LNCaP clone FGC (cell line): ENCODE measurements at places on chromosomes 12 and 14.

- DNase-seq: no peak
These were observed 10.4 kb downstream of the WDR20 start for GRCh38 chr14:102150083-102150482.

- DNase-seq: no peak
These were observed 85.7 kb downstream of the BTG1 start for GRCh38 chr12:92059960-92060359.

GRCh38 chr12:82474181-82474797 is 116.0 kb downstream of the METTL25 start:
- DNase-seq: no peak

- no peak for DNase-seq
These were observed 71.5 kb upstream of the DCD start for GRCh38 chr12:54719691-54720090.

DNA sequence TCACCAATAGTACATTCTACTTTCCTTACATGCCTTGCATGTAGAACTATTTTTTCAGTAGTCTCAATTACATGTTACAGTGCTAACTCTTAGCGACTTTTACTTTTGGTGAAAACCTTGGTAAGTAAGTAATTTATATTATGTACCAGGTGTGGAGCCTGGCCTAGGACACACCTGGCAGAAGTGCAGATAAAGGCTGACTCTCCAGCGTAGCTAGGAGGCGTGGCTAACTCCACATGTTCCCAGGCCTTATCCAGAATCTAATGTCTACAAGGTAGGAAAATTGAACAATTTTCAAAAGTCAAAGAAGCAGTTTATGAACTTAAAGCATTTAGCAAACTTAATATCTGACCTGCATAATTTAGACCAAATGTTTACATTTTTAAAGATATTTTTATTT is 157.4 kb downstream of the DHRS2 start:
- no peak for DNase-seq

GRCh38 chr14:58961045-58961731 is 227.3 kb upstream of the DAAM1 start:
- no peak for DNase-seq

- DNase-seq: no peak
These were observed 32.3 kb upstream of the RNASE1 start for GRCh38 chr14:20834899-20835298.

- no peak for DNase-seq
These were observed 15.8 kb downstream of the KRT7 start for GRCh38 chr12:52248541-52249461.

DNA sequence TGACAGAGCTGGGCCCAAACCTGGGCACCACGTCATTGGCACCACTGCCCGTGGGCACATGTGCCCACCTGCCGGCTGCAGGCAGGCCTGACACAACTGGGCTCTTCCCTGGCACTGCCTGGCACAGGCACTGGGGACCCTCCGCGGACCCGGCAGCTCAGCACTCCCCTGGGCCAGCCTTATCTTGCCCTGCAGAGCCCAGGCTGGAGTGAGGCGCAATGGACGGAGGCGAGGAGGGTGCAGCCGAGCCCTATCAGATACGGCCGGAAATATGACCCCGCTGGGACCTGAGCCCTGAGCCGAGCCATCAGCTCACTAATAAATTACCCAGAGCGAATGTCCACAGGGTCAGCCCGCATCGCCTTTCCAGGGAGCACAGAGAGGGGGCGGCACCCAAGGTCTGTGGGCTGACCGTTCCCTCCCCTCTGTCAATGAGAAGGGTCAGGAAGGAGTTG is 1.7 kb upstream of the C14orf180 start:
- no peak for DNase-seq

DNA sequence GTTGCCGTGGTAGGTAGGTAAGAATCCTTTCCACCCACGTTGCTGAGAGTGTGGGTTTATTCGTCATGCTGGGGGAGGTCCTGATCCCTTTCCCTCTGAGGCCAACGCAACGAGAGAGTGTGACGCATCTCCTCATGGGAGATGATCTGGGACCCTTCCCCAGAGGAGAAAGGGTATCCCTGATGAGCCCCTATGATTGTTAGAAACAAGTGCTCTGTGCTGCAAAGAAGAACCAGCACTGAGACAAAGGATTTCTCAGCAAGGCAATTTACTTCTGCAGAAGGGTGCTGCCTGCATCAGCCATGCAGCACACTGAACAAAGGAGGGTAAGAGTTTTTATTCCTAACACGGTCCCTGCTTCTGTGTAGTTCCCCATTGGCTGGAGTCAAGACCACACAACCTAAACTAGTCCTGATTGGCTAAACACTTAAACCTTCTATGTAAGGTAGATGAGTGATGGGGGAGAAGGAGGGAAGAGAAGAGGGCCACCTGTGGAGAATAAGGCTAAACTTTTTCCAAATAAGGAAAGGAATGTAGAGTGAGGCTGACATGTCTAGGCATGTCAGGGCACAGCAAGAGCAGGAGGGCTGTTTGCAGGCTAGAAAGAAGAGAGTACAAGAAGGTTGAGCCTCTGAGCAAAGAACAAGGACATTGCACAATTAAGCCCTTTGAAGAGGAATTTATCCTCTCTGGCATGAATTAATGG is 21.3 kb downstream of the CLEC2A start:
- DNase-seq: no peak

DNA sequence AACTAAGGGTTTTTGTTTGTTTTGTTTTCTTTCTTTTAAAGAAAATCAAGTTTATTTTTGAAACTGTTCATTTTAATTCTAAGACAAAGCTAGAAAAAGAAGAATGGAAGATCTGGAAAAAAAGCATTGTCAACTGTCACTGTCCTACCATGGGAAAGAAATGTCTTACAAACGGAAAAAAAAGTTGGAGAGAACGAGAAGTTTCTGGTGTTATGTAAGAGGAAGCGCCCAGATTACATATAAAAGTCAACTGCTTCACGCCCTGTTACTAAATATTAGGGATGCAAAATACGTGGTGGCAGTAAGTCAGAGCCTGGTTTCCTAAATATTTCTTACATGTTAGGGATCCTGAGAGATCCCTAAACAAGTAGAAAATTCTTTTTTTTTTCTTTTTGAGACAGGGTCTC is 14.3 kb upstream of the FBXL14 start:
- DNase-seq: no peak

- no peak for DNase-seq
These were observed 26.9 kb downstream of the PRORP start for GRCh38 chr14:35149239-35149638.

GRCh38 chr12:50088577-50089335 is 3.6 kb downstream of the SMARCD1 start:
- no peak for DNase-seq

- DNase-seq: no peak
These were observed 48.0 kb downstream of the SLC6A12 start for GRCh38 chr12:165862-166368.

DNA sequence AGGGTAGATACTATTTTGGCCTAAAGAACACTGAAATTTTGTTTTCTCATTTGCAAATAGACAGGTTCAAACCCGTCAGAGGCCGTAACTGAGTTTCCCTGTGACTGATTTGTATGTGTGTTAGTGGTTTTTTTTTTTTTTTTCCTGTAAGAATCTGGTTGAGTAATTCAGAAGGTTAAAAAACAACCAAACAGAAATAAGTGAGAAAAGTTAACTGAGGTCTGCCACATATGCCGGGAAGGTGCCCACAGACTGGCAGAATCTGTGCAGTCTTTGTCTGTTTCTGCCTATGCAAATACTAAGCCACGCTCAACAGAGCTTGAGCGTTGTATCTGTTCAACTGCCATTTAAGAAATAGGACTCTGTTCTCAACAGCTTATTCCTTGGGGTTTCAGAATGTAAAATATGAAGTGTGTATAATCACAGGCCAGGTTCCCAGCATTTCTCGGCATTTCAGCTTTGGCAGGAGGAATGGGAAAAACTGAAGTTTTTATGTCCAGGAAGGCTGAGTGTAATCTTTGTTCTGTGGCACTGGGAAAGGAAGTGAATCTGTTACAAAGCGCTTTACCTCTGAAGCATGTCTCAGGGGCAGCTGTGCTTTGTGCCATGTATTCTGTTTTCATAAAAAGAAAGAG is 181.9 kb downstream of the PRKCH start:
- DNase-seq: no peak

- DNase-seq: no peak
These were observed 40.9 kb upstream of the RERGL start for GRCh38 chr12:18130851-18131250.

- no peak for DNase-seq
These were observed 38.5 kb downstream of the LTBP2 start for GRCh38 chr14:74573421-74574089.

DNA sequence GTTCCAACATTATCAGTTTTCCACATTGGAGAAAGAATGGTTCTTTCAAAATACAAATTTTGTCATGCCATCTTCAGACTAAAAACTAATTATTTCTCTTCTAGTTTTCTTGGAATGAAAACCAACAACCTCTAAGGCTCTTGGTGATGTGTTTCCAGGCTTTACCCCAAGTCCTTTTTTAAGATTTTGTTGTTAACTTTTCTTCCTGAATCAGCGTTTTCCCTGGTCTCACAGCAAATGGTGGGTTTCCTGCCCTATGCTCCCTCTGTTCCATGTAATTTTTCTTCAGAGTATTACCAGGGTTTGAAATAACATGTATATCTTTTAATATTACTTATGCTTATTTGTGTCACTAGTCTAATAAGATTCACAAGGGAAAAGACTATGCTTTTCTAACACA is 1311.9 kb downstream of the LRFN5 start:
- DNase-seq: no peak

- DNase-seq: no peak
These were observed 491.0 kb downstream of the SNAPC1 start for GRCh38 chr14:62253171-62253570.

- no peak for DNase-seq
These were observed 1.4 kb upstream of the ABCD2 start for GRCh38 chr12:39620659-39621658.

- DNase-seq: no peak
These were observed 93.9 kb downstream of the RPAP3 start for GRCh38 chr12:47611906-47612305.

GRCh38 chr12:124046456-124046740 is 73.4 kb downstream of the ZNF664 start:
- DNase-seq: no peak

DNA sequence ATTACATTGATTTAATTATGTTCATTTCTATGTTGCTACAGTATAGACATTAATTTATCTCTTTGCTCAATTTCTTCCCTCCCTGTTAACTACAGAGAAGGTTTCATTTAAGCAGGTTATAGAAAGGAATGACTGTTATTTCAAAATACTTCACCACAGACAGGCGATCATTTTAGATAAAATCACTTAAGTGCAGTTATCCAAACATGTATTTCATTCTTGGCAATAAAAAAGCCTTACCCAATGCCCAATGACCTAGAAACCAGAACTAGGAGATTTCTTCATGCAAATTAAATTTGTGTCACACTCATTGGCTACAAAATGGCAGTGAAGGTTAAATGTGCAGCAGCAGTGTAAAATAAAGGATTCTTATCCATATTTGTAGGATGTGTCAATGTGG is 266.4 kb downstream of the KCNH5 start:
- DNase-seq: no peak

- DNase-seq: no peak
These were observed 25.2 kb downstream of the SSH1 start for GRCh38 chr12:108832208-108832607.

GRCh38 chr12:64147011-64147631 is 75.0 kb downstream of the KICS2 start:
- no peak for DNase-seq

- DNase-seq: no peak
These were observed 33.8 kb downstream of the PLEKHG7 start for GRCh38 chr12:92736605-92737004.

- no peak for DNase-seq
These were observed 250.2 kb upstream of the GRIP1 start for GRCh38 chr12:66929121-66929520.

DNA sequence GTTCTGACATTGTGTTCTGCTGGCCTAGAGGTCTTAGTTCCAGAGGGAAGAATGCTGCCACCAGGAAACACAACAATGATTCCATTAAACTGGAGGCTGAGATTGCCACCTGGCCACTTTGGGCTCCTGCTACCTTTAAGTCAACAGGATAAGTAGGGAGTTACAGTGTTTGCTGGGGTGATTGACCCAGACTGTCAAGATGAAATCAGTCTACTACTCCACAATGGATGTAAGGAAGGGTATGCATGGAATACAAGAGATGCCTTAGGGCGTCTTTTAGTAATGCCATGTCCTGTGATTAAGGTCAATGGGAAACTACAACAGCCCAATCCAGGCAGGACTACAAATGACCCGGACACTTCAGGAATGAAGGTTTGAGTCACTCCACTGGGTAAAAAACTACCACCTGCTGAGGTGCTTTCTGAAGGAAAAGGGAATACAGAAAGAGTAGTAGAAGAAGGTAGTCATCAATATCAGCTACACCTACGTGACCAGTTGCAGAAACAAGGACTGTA is 852.6 kb downstream of the LRFN5 start:
- no peak for DNase-seq

DNA sequence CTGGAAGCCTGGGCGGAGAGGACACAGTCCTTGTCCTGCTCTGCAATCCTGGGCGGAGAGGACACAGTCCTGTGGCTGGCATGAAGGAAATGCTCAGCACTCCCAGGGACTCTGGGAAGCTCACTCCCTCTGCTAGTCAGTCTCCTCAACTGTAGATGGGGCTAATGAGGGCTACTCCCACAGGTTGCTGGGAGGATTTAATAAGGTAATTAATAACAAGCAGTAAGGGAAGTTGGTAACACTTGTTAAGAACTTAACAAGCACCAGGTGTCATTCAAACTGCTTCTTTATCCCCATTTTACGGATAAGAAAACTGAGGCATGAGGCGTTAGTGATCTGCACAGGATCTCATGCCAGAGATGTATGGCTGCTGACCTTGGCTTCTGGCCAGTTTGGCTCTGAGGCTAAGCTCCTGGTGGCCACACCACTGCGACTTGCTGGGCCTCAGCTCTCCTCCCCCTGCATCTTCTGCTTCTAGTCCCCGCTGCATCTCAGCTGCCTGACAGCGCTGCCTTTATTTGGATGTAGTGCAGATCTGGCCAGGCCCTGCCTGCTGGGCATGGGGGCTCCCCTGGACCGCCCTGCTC is 54.1 kb upstream of the BEGAIN start:
- no peak for DNase-seq

GRCh38 chr14:23492618-23493272 is 23.2 kb downstream of the NGDN start:
- no peak for DNase-seq

GRCh38 chr12:82650627-82651337 is 35.9 kb upstream of the TMTC2 start:
- DNase-seq: no peak

DNA sequence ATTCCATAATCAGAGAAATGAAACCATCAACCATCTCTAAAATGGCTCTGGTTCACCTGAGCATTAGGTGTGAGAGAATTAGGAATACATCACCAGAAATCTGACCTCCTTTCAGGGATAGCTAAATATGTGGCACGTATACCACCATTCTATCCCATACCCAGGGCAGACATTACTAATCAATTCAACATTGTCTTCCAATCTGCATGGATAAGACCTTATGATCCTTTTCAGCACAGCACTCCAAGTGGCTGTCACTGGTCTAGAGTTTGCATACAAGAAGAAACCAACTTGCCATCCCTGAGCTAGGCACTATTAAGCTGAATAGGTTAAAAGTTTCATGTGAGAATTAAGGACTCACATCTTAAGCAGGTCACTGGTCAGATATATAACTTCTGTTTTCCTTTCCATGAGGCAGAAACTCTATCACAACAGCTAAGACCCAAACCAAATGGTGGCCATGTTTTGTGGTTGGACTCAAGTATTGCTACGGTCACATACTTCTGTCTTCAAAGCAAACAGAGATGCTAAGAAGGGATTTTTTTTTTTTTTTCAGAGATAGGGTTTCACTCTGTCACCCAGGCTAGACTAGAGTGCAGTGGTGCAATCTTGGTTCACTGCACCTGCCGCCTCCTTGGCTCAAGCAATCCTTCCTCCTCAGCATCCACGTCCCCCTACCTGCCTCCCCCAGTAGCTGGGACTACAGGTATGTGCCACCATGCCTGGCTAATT is 249.0 kb downstream of the DPF3 start:
- no peak for DNase-seq
